ENCODE measurements at places on chromosomes 2 and 18. TPM values are rescaled to one million over a fixed set of nuclear protein-coding genes. Genes with fewer than 3 reads are reported as not detected.

MAPK4 gene
- 0.12 TPM for total RNA-seq

SETBP1 gene
- 8.5 TPM for total RNA-seq

SNTG2 gene
- total RNA-seq: 0.60 TPM

ELOA2 gene
- not detected for total RNA-seq

NYAP2 gene
- 0.32 TPM for total RNA-seq

SLC39A10 gene
- 6.1 TPM for total RNA-seq

TMEM37 gene
- 6.0 TPM for total RNA-seq
